ENCODE measurements at places on chromosomes 5 and 9. TPM values are rescaled to one million over a fixed set of nuclear protein-coding genes. Genes with fewer than 3 reads are reported as not detected.

The RAI14 gene
- 7.1 TPM for total RNA-seq

The PLAC8L1 gene
- 0.45 TPM for total RNA-seq

The CDC23 gene
- total RNA-seq: 22.2 TPM

The GRPEL2 gene
- 8.9 TPM for total RNA-seq

The GPR107 gene
- total RNA-seq: 21.1 TPM

The SNCB gene
- total RNA-seq: not detected

The SLC6A18 gene
- total RNA-seq: not detected

The SUSD3 gene
- 0.87 TPM for total RNA-seq

The COL23A1 gene
- 20.4 TPM for total RNA-seq

The TRIM36 gene
- total RNA-seq: 0.50 TPM

The ZNF658 gene
- total RNA-seq: 8.9 TPM

The RNF183 gene
- total RNA-seq: not detected

The MAMDC2 gene
- total RNA-seq: 8.9 TPM

The SLC27A4 gene
- total RNA-seq: 19.4 TPM

The FREM1 gene
- total RNA-seq: 2.7 TPM

The TAF11L9 gene
- total RNA-seq: not detected

The SPATA31A3 gene
- not detected for total RNA-seq

The ARHGEF37 gene
- total RNA-seq: 32.8 TPM

The ENC1 gene
- 2.7 TPM for total RNA-seq

The PITX1 gene
- total RNA-seq: not detected

The SLC6A3 gene
- total RNA-seq: not detected

The PCDHB6 gene
- 0.32 TPM for total RNA-seq
